ENCODE measurements at places on chromosomes 3 and 15.

- H3K4me1 ChIP-seq = peaks cover 3% of the 10 kb centered on the region
- no peak for DNase-seq
- no peaks in the 10 kb centered on the region for H3K27me3 ChIP-seq
- H3K27ac ChIP-seq = no peak overlapping the region
- no peak overlapping the region for H3K4me3 ChIP-seq
Measured at GRCh38 chr3:197427021-197427420, 128.6 kb upstream of the DLG1 start.

DNA sequence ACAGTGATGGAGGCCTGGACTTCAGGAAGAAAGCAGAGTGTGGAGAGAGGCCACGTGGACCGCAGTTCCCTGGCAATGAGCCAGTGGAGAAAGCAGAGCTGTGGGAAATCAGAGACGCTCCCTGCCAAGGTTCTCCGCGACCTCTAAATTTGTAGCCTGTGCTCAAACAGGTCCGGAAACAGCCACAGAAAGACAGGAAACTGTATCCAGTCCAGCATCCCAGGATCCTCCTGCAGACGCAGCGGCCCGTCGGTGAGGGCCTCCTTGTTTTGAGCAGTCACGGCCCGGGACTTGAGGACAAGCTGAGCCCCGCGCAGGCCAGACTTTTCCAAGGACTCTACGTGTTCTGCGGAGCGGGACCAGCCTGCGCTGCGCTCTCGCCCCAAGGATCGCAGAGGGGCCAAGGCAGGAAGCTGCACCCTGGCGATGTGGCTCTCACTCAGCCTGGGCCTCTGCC, 22.3 kb downstream of the RPSA start:
- no peak for DNase-seq
- H3K27me3 ChIP-seq = no peaks in the 10 kb centered on the region
- peaks cover 9% of the 10 kb centered on the region for H3K4me1 ChIP-seq
- H3K27ac ChIP-seq = no peak overlapping the region

DNA sequence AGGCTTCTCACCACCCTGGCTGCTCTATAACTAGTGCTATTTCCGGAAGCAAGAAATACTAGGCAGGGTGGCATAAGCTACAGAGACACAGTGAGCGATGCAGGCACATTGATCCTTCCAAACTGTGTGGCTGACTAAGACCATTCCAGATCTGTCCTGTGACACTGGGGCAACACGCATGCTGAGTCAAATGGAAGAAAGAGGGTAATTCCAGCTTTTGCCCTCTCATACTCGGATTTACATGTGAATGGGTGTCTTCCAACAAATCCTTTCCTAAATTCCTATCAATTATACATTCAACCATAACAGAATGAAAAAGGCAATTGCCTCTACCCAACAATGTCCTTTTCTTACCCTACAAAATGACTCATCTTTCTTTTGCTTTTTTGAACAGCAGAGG, 5.1 kb downstream of the FSIP1 start:
- H3K27me3 ChIP-seq = no peaks in the 10 kb centered on the region
- no peak for DNase-seq
- no peaks in the 10 kb centered on the region for H3K4me1 ChIP-seq
- no peak overlapping the region for H3K27ac ChIP-seq

DNA sequence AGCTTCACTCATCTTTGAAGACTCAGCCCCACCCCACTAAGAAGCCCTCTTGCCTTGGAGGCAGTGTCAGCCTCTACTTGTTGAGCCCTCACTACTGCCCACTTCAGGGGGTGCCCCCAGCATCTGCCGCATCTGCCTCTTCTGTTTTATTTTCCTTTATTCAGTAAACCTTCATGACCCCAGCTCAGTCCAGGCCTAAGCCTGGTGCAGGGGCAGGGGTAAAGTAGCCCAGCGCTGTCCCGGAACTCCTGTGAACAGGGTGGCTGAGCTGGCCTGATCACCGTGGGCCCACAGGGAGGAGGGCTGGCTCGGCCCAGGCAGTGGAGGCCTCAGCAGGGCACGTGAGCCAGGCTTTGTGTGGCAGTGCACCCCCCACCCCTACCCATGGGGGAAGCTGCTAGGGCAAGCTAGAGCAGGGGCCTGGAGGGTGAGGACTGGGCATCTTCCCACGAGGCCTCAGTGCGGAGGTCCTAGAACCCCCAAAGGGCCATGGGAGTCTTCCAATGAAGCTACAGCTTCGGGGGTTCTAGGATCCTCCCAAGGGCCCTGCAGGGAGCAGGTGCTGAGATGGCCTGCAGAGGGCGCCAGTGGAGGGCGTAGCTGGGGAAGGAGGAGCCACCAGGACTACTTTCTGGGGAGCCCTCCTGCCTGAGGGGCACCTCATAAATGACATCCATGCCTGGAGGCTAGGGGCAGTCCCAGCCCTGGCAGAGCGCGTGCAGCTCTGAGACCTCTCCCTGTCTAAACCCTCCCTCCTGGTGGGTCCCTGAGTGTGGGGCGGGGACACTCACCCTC, 36.0 kb downstream of the TSPAN3 start:
- no peaks in the 10 kb centered on the region for H3K4me1 ChIP-seq
- no peak for DNase-seq
- no peaks in the 10 kb centered on the region for H3K27me3 ChIP-seq
- peaks cover 8% of the 10 kb centered on the region for H3K36me3 ChIP-seq
- no peak overlapping the region for H3K4me3 ChIP-seq

DNA sequence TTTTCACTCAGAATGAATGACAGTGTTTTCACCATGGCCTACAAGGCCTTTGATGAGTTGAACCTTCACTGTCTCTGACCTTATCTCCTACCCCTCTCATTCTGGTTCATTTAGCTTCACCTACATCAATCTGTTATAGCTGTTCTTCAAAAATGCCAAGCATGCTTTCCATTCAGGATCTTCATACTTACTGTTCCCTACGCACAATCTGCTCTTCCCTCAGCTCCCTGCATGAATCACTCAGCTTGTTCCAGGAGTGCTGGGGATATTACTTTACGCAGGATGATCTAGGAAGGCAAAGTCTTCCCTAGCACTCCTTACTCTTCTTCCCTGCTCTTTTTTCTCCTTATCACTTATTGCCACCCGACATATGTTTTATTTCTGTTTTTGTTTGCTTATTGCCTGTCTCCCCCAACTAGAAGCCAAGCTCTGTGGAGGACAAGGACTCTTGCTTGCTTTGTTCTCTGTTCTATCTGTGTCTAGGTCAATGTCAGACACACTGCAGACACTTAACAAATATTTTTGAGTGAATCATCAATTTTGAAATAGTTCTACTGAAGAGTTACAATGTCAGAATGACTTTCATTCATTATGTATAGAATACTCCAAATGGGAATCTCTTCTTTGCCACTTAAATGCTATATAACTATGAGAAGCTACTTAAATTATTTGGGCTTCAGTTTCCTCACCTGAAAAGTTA, 238.3 kb upstream of the FEZF2 start:
- DNase-seq = no peak
- no peak overlapping the region for H3K4me3 ChIP-seq
- H3K27me3 ChIP-seq = no peaks in the 10 kb centered on the region
- no peaks in the 10 kb centered on the region for H3K4me1 ChIP-seq
- no peaks in the 10 kb centered on the region for H3K36me3 ChIP-seq
- no peak overlapping the region for H3K27ac ChIP-seq

DNA sequence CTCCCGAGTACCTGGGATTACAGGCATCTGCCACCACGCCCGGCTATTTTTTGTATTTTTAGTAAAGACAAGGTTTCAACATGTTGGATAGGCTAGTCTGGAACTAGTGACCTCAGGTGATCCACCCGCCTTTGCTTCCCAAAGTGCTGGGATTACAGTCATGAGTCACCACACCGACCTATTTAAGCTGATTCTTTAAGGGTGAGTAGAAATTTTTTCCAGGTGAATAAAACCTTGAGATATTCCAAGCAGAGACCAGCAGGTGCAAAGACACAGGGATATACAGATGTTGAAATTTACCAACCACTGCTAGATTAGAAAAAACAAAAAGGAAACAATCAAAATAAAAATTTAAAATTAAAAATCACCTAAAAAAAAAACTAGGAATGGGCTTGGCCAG, 74.4 kb upstream of the CHRNB4 start:
- H3K4me1 ChIP-seq = no peaks in the 10 kb centered on the region
- H3K4me3 ChIP-seq = no peak overlapping the region
- no peaks in the 10 kb centered on the region for H3K36me3 ChIP-seq
- DNase-seq = peak; percentile 95
- H3K27me3 ChIP-seq = no peaks in the 10 kb centered on the region

All from trophoblast cell (in vitro differentiated cells and primary cell).